IMR-90 (cell line): ENCODE measurements at places on chromosomes 6 and 20. TPM values are rescaled to one million over a fixed set of nuclear protein-coding genes. Genes with fewer than 3 reads are reported as not detected.

GRCh38 chr6:149139782-149140136 is 177.8 kb upstream of the TAB2 start:
- DNase-seq, result no peak

GRCh38 chr20:15675061-15675514 is 898.2 kb downstream of the KIF16B start:
- no peak for DNase-seq

GRCh38 chr20:61056627-61057442 is 195.2 kb upstream of the CDH4 start:
- no peak for DNase-seq

LRRN4 gene
- under 0.01 TPM in 2 replicates for total RNA-seq

SNPH gene
- total RNA-seq, result 4.5 and 4.7 TPM in 2 replicates

- DNase-seq, result peak; percentile 21
Measured at GRCh38 chr6:42428326-42429041, 23.2 kb downstream of the TRERF1 start.

DLL1 gene
- total RNA-seq, result under 0.01 TPM in 2 replicates

FAM217A gene
- not detected in 2 replicates for total RNA-seq

GRCh38 chr6:44044154-44044539 is 83.1 kb downstream of the MRPL14 start:
- DNase-seq, result peak; percentile 71

GRCh38 chr6:151620179-151620578 is 126.4 kb downstream of the CCDC170 start:
- DNase-seq, result no peak

C20orf144 gene
- under 0.01 TPM in 2 replicates for total RNA-seq
